ENCODE measurements at places on chromosomes 1 and 21.
A peak's percentile ranks its signal among the peaks of the same experiment; 100 is the strongest.

- no peak for DNase-seq
These were observed 39.1 kb upstream of the ZC3H11B start for GRCh38 chr1:219651993-219652392.

- no peak for DNase-seq
These were observed at the start of gene BGLAP for GRCh38 chr1:156241926-156242325. Gene BGLAP, plus strand, starts transcription at chr1:156242184. Its CDS starts 48 bp downstream, at chr1:156242232.

- no peak for DNase-seq
These were observed 11.3 kb downstream of the FMO2 start for GRCh38 chr1:171196351-171196750.

- no peak for DNase-seq
These were observed 32.9 kb upstream of the B3GALT5 start for GRCh38 chr21:39579734-39580332.

GRCh38 chr1:167734227-167734626, 12.4 kb downstream of the MPZL1 start:
- no peak for DNase-seq

- no peak for DNase-seq
These were observed 10.5 kb downstream of the CASZ1 start for GRCh38 chr1:10785728-10786638.

DNA sequence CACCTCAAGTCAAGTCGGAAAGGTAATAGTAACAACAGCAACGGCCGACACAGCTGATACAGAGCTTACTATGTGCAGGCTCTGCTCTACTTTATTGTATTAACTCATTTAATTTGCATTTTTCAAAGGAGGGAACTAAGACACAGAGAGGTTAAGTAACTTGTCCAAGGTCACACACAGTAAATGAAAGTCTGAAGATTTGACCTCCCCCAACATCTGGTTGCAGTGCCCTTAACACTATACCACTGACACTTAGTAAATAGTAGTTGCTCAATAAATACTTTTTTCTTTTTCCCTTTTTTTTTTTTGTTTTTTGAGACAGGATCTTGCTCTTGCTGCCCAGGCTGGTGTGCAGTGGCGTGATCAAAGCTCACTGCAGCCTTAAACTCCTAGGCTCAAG, 39.2 kb downstream of the RAP1GAP start:
- DNase-seq: no peak

GRCh38 chr1:1355416-1355815, 2.9 kb downstream of the MXRA8 start:
- DNase-seq: no peak

GRCh38 chr1:110872745-110873720, at the start of gene CD53:
Gene CD53, plus strand, starts transcription at chr1:110873148. Its CDS starts 18,261 bp downstream, at chr1:110891409.
- peak; percentile 18 for DNase-seq

DNA sequence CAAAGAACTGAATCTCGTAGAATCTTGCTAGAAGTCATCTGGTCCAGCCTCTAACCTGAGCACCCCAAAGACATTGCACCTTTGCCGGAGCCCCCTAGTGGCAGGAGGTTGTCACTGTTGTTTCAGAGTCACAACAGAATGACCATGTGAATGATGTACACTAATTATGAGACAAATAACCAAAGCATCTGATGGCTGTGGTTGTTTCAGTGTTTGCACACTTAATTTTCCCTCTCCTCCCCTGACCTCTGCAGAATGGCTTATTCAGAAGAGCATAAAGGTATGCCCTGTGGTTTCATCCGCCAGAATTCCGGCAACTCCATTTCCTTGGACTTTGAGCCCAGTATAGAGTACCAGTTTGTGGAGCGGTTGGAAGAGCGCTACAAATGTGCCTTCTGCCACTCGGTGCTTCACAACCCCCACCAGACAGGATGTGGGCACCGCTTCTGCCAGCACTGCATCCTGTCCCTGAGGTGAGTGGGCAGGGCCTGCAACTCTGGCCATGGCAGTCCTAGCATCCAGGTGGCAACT, 26.4 kb downstream of the TRAF5 start:
- DNase-seq: peak; percentile 55

DNA sequence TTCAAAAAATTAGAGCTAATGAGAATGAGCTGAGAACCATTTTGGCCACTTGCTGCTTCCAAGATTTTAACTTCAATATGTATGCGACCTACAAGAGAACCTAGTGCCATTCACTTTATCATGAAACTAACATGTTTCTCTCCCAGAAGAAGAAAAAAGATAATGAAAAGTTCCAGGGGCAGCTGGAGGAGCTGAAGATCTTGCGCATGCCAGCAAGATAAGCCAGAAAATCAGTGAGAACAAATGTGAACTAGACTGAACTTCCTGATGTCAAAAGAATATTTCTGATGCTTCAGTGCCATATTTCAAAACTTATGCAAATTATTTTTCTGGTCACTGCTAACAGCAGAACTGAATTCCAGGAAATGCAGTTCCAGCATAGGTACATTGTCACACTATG, 1265.1 kb downstream of the BRINP3 start:
- no peak for DNase-seq

- DNase-seq: no peak
These were observed 66.9 kb downstream of the C1orf185 start for GRCh38 chr1:51168936-51169335.

GRCh38 chr1:180382326-180383115, 119.9 kb downstream of the ACBD6 start:
- DNase-seq: no peak

- no peak for DNase-seq
These were observed 32.4 kb upstream of the PTGFRN start for GRCh38 chr1:116877141-116877818.

- no peak for DNase-seq
These were observed 28.5 kb upstream of the PRELP start for GRCh38 chr1:203447151-203447550.

DNA sequence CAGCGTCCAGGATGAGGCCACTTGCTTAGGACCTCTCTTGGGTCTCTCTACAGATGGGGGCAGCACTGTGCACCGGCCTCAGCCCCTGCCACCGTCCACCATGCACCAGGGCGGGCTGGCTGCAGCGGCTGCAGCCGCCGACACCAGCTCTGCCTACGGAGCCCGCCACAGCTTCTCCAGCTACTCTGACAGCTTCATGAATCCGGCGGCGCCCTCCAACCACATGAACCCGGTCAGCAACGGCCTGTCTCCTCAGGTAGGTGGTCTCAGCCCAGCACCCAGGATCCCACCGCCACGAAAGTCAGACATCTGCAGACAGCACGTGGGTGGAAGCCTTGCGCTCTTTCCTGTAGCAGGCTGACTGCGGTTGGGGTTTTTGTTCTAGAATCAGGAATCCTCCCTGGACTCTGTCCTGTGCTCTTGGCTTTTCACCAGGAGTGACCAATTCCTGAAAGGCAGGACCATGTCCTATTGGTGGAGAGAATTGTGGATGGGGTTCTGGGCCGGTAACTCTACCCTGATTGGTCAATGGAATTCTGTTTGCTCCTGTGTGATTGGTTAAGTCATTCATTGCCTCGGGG, 72.5 kb downstream of the PAX7 start:
- no peak for DNase-seq

- DNase-seq: no peak
These were observed 270.7 kb downstream of the NCAM2 start for GRCh38 chr21:21268885-21269284.

- DNase-seq: no peak
These were observed 46.7 kb upstream of the GJB5 start for GRCh38 chr1:34708106-34708505.

DNA sequence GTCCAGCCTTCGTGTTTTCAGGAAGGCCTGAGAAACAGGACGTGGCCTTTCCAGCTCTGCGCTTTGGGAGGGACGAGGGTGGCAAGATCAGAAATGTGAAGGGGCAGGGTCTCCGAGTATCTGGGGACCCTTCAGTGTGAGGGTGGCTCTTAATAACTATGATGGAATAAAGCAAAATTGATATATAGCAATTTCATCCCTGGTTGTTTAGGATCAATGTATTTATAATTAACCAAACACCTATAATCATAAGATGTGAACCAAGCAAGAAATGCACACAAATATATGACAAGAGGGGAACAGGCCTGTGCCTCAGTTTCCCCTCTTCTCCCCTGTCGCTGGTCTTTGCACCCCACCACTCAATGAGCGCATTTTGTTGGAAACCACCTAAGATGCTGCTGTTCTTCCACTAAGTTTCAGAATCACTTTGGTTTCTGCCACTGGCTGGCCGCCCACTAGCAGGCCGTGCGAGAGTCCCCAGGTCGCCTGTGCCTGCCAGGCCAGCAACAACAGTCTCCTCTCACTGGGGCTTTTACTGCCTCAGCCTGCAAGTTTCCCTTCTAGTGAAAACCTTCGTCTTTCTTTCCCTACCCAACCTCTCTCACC, 36.6 kb downstream of the UBASH3A start:
- no peak for DNase-seq

DNA sequence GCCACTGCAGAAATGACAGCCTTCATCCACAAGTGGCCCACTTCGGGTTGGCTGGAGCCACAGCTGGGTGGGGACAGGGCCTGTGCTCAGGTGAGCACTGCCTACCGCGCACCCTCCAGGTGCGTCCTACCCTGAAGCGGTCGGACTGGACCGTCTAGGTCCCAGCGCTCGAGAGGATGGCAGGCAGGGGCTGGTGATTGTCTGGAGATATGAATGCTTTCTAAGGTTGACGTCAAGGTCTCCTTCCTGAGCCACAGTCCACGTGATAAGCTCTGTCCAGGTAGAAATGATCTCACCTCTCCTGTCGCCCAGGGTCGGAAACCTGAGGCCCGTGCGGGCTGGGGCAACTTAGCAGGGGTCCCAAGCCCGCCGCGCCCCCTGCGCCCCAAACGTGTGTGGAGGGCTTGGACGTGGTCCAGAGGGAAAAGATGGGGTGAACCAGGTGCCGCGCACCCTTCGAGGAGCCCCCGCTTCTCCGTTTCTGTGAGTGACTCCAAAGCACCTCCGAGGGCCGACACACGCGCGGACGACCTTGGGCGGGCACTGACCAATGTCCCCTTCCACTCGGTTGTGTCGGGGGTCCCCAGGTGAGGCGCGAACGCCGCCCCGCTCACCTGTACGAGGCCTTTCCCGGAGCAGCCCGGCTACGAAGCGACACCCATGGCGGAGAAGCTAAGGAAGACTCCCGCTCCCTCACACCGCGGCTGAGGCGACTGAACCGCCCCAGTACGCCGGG, 853 bp upstream of the DOP1B start:
- DNase-seq: no peak

DNA sequence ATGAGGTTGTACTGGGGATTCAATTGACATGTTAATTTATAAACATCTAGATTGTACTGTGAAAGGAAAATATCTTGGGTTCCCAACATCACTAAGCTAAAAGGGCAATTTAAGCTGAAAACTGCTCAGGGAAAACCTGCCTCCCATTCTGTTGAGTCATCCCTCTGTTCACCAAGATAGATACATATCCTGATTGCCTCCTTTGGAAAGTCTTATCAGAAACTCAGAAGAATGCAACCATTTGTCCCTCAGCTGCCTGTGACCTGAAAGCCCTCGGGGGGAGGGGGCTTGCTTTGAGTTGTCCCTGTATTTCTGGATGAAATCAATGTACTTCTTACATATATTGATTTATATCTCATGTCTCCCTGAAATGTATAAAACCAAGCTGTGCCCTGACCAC, 187.0 kb upstream of the ETV3 start:
- no peak for DNase-seq

DNA sequence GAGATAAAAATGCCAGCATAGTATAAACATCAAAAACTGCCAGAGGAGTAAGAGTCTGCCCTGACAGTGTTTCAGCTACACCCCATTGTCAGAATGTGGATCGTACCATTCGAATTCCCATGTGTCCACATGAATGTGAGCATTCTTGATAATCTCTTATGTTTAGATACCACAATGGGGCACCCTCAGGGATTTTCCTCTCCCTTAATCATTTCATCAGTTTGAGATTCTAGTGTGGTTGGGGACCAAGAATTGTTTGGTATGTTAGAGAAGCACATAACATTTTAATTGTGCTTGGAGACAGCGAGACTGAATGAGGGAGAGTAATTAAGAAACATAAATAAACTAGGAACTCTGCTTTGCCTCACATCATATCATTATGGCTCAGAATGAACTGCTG, 120.2 kb downstream of the ZC3H11B start:
- DNase-seq: no peak

GRCh38 chr1:211229365-211229759, 29.8 kb upstream of the RCOR3 start:
- DNase-seq: no peak

- DNase-seq: no peak
These were observed 6.1 kb upstream of the IGFN1 start for GRCh38 chr1:201184307-201185122.

GRCh38 chr1:244087611-244088010, 36.5 kb downstream of the ZBTB18 start:
- DNase-seq: no peak

GRCh38 chr1:59352065-59352464, 55.2 kb downstream of the FGGY start:
- DNase-seq: no peak

GRCh38 chr1:208931936-208932335, 651.6 kb upstream of the CAMK1G start:
- DNase-seq: no peak

- DNase-seq: no peak
These were observed 30.3 kb upstream of the TIAM1 start for GRCh38 chr21:31374395-31374794.

- DNase-seq: no peak
These were observed 30.9 kb downstream of the SKI start for GRCh38 chr1:2258996-2259395.

DNA sequence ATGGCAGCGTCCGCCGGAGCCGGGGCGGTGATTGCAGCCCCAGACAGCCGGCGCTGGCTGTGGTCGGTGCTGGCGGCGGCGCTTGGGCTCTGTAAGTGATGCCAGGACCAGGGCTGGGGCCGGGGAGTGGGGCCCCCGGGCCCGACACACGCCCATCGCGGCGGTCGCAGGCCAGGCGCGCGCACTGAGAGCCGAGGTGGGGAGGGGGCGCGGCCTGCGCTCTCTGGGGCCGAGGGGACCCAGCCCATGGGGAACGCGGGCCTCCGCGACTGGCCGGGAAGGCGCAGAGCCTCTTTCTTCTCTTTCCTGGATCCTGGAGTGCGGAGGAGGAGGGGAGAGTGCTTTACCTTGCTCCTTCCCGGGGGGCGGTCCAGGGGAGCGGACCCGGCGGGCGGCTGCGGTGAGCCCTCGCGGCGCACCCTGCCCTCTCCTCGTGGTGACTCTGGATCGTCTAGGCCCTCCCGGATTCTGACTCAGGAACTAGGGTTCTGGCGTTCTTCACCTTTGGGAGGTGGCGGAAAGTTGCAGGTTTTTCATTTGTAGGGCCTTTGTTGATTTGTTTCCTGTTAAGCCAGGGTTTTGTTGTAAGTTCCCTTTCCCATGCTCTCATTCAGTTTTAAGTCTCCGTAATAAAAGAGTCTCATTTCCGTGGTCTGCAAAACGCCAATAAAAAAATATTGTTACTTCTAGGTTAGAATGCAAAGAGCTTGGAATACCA, 529 bp downstream of the MPZL1 start:
- no peak for DNase-seq

DNA sequence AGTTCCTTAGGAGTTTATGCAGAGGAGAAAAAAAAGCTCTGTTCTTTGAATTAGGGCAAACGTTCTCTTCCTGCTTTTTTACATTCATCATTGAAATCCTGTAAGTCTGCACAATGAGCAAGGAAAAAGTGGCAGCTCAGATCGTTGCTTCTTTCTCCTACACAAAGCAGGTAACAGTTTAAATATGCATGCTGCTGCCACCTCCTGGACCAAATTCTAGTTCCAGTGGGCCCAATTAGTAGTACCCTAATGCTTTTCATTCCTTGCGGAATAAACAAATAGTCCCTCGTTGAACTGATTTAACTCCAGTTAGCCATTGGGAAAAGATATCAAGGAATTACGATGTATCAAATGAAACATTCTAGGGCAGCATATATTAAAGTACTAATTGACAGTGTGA, 20.1 kb downstream of the YTHDF2 start:
- no peak for DNase-seq
